Activated naive CD4-positive, alpha-beta T cell treated with anti-CD3 and anti-CD28 coated beads for 36 hours (primary cell): ENCODE measurements at places on chromosomes 1 and 21. TPM values are rescaled to one million over a fixed set of nuclear protein-coding genes. Genes with fewer than 3 reads are reported as not detected.

CELA3B gene
- not detected for total RNA-seq

CYP4X1 gene
- not detected for total RNA-seq

AMY1A gene
- not detected for total RNA-seq

TDRD5 gene
- total RNA-seq, result not detected

DNA sequence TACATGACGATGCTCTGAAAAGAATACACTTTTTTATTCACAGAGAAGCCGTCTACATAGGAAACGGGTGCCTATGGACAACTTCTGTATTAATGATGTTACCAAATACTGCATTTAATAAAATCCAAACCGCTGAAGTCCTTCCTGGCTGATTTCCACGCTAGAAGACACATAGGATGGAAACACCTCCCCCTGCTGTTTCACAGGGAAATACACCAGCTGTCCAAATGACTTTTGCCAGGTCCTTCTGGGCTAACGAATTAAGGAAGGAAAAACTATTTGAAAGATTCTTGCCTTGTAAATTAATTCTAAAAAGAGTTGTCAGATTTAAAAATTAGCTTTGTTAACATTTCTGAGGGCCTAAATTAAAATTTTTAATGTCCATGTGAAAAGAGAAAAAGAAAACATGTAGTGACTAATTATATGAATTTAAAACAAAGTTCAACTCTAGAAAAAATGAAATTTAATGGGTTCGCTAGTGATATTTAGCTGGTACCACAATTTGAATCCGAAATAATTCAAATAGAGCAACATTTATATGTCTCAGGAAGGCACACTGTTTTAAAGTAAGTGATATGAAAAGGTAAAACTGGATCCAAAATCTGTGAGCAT is 146.0 kb downstream of the RERE start:
- DNase-seq, result peak; percentile 43

GRCh38 chr1:65911679-65912078 is 119.0 kb downstream of the PDE4B start:
- DNase-seq, result no peak

DNA sequence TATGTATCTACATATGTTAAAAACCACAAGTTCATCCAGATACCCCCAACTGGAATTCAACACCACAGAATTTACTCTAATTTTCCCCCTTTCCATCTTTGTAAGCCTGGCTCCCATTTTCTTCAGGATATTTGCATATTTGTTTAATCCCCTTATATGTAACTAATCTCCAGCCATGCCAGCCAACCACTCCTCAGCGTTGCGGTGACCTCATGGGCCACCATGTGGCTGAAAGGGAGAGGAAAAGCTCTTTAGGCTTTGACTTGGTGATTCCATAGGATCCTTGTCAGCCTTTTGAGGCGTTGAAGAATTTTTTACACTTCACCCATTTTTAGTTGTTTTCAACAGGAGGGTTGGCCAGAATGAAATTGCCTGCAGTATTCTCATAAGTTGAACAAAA is 10.0 kb downstream of the CLDN19 start:
- DNase-seq, result peak; percentile 23

- no peak for DNase-seq
Observed at GRCh38 chr21:45067462-45068285, 6.7 kb upstream of the ADARB1 start.

DNA sequence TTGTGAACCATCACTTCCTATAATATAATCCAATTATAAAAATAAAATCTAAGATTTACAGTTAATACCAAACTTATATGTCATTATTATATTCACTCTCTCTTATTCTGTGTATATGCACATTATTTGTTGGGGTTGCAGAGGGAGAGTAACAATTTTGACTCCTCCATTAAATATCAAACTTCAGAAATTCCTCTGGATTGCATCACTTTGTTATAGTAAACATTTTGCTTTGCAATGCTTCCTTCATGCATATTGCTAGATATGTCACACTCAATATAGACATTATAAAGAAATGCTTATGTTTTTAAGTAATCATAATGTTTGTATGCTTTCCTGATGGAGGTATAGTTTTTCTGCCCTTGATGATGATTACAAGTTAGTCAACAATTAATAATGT is 999.0 kb upstream of the ADGRL2 start:
- DNase-seq, result no peak

DNA sequence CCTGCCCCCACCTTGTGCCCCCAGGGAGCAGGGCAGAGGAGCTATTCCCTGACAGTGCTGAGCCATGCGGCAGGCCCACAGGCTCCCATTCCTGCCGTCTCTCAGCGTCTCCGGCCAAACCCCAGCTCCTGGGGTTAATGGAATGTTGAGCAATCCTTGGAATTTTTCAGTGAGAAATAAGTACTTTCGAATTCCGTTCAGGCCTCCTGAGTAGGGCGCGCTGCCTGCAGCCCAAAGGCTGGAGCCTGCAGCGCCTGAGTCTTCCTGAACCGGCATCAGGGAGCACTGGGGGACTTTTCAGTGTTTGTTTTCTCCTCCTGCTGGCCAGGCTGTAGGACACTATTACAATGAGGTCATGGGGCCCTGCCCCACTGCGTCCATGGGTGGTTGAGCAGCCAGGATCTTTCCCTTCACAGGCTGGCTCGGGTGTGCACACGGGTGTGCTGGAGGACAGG is 33.3 kb upstream of the CSF1 start:
- no peak for DNase-seq
